Endothelial cell of umbilical vein (primary cell): ENCODE measurements at places on chromosomes 16 and 17. TPM values are rescaled to one million over a fixed set of nuclear protein-coding genes. Genes with fewer than 3 reads are reported as not detected.

ANKFN1 gene
- not detected in 2 replicates for total RNA-seq

JMJD6 gene
- 36.6 and 41.6 TPM in 2 replicates for total RNA-seq

AFMID gene
- total RNA-seq: 33.5 and 46.3 TPM in 2 replicates

OTOA gene
- 0.22 TPM in 1 of 2 replicates, not detected in the other for total RNA-seq

DLX3 gene
- not detected in 2 replicates for total RNA-seq

SLC12A3 gene
- total RNA-seq: not detected in 2 replicates

SHMT1 gene
- 27.2 and 27.6 TPM in 2 replicates for total RNA-seq

BICDL2 gene
- not detected in 2 replicates for total RNA-seq

TSPAN10 gene
- 0.44 and 0.91 TPM in 2 replicates for total RNA-seq

RAMP2 gene
- total RNA-seq: 71.0 and 106 TPM in 2 replicates

LITAFD gene
- total RNA-seq: not detected in 2 replicates

SRCIN1 gene
- total RNA-seq: 0.12 and 0.35 TPM in 2 replicates

CCDC200 gene
- not detected in 2 replicates for total RNA-seq

CAPNS2 gene
- total RNA-seq: 3.2 and 3.5 TPM in 2 replicates
